Hindlimb muscle (tissue), 1 donor: ENCODE measurements at places on chromosomes 11 and 22. TPM values are rescaled to one million over a fixed set of nuclear protein-coding genes. Genes with fewer than 3 reads are reported as not detected.
A peak's percentile ranks its signal among the peaks of the same experiment; 100 is the strongest.

The SLC5A1 gene
- 2.2 TPM for polyA plus RNA-seq

- no peak for DNase-seq
Observed at GRCh38 chr11:8767466-8768142, 85.0 kb downstream of the RPL27A start.

The SEPTIN3 gene
- 0.63 TPM for polyA plus RNA-seq

The BAIAP2L2 gene
- polyA plus RNA-seq = 1.5 TPM

The APOBEC3A gene
- 0.94 TPM for polyA plus RNA-seq

- DNase-seq = no peak
Observed at GRCh38 chr22:45069925-45070324, 60.1 kb upstream of the PHF21B start.

The GLYATL2 gene
- 1.1 TPM for polyA plus RNA-seq

GRCh38 chr11:60310407-60310998 is 16.6 kb upstream of the MS4A6E start:
- peak; percentile 50 for DNase-seq

The MRGPRD gene
- not detected for polyA plus RNA-seq

DNA sequence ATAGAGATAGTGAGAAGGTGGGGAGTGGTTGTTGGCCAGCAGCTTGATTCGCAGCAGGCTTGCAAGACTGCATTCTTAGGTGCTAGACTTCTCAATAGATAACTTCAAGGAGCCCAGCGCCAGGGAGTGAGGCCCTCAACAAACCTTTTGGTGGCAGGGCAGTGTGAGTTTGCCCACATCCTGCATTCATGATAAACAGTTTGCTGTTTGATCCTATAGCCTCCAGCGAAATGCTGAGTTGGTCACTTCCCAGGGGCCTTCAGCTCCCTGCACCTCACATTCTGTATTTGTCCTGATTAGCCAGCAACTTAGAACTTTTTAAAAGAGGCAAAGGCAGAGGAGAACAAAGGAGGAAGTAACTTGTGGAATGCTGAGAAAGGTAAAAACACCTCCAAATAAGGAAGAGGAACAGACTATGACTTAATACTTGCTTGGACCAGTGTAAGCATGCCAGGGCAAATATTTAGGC is 25.1 kb downstream of the OR10A6 start:
- DNase-seq = no peak

The CDC42EP2 gene
- 38.8 TPM for polyA plus RNA-seq

DNA sequence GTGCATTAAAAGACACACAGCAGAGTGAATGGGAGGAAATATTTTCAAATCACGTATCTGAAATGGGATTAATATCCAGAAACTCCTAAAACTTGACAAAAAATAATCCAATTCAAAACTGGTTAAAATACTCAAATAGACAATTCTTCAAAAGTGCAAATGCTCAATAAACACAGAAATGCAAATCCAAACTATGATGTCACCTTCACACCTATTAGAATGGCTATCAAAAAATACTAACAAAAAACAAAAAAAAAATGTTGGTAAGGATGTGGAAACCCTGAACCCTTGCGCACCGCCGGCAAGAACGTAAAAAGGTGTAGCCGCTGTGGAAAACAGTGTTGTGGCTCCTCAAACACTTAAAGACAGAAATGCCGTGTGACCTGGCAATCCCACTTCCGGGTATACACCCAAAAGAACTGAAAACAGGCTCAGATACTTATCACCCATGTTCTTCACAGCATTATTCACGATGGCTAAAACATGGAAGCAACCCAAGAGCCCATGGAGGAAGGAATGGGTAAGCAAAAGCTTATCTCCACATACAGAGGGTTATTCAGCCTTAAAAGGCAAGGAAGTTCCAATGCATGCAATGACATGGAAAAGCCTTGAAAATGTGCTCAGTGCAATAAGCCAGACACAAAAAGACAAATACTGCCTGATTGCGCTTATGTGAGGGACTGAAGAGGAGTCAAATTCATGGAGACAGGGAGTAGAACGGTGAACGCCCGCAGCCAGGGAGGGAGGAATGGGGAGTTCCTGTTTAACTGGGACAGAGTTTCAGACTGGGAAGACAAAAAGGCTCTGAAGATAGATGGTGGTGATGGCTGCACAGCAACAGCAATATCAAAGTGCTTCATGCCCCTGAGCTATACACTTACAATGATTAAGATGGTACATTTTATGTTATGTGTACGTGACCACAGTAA is 19.6 kb downstream of the BRD1 start:
- no peak for DNase-seq

DNA sequence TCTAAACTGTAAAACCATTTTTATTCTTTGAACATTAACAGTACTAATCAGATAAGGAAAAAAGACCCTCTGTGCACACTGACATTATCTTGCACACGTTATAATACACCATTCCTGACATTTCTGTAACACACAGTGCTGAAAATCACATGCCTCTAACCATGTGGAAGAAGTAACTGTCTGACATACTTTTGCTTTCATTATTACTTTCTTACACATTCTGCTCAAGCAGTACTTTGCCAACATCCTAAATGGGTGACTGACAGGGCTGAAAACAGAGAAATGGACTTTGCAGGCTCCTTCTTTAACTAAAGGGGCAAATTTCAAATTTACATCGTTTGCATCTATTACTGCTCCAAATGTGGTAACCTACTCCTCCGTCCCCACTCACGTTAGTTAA is 22.8 kb upstream of the TP53AIP1 start:
- no peak for DNase-seq

DNA sequence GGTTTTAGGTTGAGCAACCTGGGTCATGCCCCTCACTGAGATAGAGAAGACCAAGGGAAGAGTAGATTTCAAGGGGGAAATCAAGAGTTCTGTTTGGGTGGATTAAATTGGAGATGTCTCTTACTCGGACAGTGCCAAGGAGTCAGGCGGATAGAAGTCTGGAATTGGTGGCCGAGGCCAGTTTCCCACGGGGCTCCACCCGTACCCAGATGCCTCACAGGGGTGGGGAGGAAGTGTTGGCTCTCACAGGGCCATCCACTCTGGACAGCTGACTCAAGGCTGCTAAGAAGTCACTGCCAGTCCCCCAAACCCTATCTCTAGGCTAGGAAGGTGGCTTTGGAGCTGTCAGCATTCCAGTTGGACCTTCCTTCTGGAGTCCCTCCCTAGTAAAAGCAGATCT is 79.1 kb upstream of the TIMP3 start:
- no peak for DNase-seq

DNA sequence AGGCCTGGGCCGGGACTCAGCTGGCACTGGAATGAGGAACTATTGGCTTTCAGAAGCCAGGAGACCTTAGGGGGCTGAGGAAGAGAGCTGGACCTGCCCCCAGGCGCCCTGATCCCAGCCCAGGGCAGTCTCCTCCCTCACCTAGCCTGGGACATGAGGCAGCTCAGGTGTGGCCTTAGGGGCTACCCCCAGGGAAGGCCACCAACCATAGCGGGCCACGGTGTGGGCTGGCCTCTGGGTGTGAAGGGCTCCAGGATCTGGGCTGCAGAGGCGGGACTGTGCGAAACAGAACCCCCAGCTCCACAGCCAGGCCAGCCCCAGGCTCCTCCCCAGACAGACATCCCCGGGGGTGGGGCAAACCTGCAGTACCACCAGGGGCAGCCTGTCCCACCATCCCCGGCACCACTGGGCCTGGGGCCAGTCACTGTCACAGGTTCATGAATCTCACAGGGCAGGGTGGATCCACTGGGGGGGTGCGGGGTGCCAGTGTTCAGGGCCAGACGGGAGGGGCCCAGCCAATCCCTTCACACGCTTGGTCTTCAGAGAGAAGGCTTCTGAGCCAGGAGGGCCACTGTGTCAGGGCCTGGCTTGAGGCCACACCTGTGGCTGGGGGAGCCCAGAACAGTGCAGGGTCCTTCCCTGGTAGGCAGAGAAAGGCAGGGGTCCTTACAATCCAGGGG is 3.5 kb downstream of the PLXNB2 start:
- no peak for DNase-seq

DNA sequence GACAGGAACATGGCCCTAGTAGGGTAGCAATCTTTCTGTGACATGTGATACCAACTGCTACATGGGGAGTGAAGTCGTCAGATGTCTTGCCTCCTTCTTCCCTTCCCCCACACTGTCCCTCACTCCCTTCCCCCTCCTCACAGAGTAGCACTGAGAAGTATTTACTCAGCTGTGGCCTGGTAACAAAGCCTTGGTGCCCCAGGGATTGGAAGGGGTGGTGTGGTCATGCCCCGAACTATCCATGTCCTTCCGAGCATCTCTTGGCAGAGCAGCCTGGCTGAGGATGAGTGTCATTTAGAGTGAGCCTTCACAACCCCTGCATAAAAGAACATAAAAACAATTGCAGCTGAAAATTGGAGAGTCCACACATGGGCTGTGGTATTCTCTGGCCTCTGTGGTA is 46.1 kb downstream of the ARFGAP2 start:
- no peak for DNase-seq

- DNase-seq = no peak
Observed at GRCh38 chr11:46436113-46436512, 44.5 kb upstream of the CHRM4 start.

DNA sequence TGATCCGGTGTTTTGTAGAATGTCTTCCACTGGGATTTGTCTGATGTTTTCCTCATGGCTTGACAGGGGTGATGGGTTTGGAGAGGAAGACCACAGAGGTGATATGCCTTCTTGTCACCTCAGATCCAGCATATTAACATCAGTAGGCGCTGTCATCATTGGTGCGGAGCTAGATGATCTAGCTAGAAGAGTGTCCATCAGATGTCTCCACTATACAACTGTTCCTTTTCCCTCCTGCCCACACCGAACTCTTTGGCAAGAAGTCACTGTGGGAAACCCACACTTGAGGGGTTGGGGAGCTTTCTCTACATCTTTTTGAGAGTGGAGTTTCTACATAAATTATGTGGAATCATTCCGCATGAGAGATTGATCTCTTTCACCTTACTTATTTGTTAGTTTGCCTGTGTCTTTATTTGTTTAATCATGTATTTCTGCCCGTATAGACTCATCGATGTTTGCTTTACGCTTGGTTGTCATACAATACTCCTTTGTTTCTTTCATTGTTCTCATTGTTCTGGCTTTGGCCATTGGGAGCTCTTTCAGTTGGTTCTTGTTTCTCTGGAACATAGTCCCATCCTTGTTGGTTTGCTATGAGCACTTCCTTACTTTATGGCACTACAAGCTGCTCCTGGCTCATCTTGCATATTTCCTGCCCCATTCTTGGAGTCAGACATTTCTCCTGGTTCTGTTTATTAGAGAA is 1420.3 kb downstream of the BRD1 start:
- no peak for DNase-seq

DNA sequence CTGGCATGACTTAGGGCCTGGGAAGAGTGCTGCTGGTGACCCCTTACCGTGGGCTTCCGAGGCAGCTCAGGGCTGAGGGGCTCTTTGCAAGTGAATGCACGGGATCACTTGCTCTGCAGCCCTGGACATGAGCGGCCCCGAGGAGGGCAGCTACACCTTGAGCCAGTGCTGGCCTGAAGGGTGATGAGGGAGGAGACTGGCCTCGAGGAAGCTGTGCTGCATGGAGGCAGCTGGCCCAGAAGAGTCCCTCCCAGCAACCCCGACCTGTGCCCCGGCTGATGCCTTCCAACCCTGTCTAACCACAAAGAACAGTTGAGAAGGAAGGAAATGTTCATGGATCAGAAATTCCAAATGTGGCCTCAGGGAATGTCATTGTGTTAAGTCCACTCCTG is 45.2 kb downstream of the TBX1 start:
- DNase-seq = no peak

DNA sequence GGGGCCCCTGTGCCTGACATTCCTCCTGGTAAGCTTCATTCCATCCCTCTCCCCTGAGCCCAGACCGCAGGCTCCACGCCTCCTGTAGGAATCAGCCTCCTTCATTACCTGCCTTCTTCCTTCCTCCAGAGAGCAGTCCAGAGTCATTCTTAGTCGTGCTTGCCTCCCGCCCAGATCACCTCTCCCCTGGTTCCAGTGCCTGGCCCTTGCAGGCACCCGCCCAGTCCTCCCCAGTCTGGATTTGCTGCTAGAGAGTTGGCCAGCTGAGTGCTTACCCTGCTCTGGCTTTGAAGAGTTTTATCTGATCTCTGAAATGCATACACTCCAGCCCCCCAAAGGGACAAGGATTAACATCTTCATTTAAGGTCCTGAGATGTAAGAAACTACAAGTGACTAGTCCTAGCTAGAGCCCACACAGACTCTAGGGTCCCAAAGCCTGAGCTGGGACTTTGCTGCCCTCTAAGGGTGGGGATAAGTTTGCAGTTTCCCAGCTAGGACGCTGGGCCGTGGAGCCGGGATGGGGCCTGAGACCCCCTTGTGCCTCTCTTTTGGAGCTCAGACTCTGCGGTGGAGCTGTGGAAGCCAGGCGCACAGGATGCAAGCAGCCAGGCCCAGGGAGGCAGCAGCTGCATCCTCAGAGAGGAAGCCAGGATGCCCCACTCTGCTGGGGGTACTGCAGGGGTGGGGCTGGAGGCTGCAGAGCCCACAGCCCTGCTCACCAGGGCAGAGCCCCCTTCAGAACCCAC is 1.6 kb downstream of the NR1H3 start:
- no peak for DNase-seq

DNA sequence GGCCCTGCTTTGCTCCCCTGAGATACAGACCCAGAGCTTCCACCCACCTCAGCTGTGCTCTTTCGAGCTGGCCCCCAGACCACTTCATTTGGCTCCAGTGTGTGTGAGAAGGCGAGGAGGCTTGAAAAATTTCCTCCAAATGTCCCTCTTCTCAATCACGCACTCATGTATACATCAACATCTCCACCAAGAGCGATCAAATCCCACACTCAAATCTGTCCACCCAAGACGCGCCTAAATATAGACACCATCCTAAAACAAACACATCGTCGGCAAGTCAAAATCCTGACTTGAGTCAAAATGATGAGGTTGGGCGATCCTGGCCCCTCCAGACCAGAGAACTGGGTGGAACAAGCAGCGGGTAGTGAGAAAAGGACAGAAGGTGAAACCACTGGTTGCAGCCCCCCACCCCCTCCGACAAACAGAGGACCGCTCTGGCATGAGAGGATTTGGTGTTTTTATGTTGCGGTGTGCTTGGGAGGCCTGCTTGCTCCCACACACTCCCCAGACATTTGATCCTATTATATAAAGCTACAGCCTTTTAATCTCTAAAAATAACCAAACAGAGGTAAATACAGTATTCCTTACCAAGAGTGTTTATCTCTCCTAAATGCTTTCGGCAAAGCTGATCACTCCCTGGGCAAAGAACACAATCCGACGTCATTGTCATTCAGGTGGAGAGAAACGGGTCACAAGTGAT is 10.2 kb downstream of the MN1 start:
- DNase-seq = no peak
